H1 (cell line): ENCODE measurements at places on chromosomes 12 and 14. TPM values are rescaled to one million over a fixed set of nuclear protein-coding genes. Genes with fewer than 3 reads are reported as not detected.

GYS2 gene
- not detected in 2 replicates for total RNA-seq

IRAK4 gene
- 5.8 and 7.7 TPM in 2 replicates for total RNA-seq

HOTAIR gene
- total RNA-seq: not detected in 2 replicates

RDH12 gene
- 1.1 and 1.2 TPM in 2 replicates for total RNA-seq

TOMM20L gene
- total RNA-seq: not detected in 2 replicates

DNAJC22 gene
- total RNA-seq: 0.13 and 0.39 TPM in 2 replicates

KRT78 gene
- not detected in 2 replicates for total RNA-seq

SIX6 gene
- total RNA-seq: not detected in 2 replicates

PSMA6 gene
- total RNA-seq: 213 and 238 TPM in 2 replicates

TMEM260 gene
- total RNA-seq: 15.2 and 16.8 TPM in 2 replicates

NGB gene
- total RNA-seq: 0.30 and 0.55 TPM in 2 replicates

KSR2 gene
- 2.1 and 2.2 TPM in 2 replicates for total RNA-seq

KLRB1 gene
- total RNA-seq: not detected in 2 replicates

TMEM116 gene
- total RNA-seq: 8.1 and 8.9 TPM in 2 replicates

NTS gene
- 32.6 and 36.6 TPM in 2 replicates for total RNA-seq

DNA sequence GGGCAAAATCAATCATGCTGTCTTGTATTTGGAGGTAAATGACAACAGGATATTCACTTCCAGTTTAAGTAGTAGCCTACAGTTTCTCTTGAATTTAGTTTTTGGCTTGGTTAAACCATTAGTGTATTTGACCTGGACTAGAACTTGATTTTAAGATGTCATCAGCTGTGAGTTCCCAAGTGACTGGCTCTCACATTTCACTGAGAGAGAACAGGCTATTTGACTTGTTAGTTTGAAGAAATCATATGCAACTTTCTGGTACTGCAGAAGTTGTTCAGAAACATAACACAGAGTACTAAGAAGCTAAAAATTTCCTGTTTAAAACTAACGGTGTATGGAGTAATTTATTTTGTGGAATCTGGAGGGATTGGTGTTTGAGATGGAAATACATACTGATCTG, 22.3 kb downstream of the MNAT1 start:
- DNase-seq: no peak

GRCh38 chr12:22256041-22256441, 78.5 kb downstream of the ST8SIA1 start:
- DNase-seq: no peak

DNA sequence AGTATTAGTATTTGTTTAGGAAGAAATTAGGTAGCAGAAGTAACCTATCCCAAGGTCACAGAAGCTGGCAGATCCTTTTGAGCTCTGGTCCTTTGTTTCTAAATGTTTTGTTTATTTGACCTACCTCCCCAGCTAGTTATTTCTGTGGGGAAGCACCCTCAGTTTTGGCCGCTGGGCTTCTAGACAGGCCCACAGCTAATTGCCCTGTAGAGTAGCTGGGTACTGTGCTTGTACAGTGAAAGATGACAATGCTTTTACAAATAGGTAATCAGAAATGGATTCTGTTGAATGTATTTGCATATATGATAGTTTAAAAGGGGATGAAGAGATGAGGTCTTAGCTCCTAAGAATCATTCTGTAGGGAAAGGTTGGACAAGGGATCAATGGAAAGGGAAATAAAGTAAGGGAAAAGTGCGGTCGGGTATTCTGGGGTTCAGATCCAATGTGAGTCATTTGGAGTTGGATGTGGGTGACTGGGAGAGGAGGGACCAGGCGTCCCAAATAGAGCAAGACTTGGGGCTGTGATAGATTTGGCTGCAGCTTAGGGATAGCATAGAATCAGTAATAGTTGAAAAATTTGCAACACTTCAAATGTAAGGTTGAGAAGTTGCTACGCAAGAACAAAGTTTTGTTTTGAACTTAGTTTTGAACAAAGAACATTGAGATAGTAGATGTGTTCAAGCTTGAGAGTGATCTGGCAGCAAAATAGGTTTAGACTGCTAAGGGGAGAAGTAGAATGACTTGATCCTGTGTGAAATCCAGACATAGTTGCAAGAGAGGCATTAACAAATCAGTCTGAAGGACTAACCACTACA, 3.6 kb downstream of the NUDT4 start:
- no peak for DNase-seq

GRCh38 chr12:131615326-131616042, 95.4 kb upstream of the SFSWAP start:
- DNase-seq: no peak

GRCh38 chr14:102789349-102789748, 12.1 kb downstream of the TRAF3 start:
- DNase-seq: no peak

DNA sequence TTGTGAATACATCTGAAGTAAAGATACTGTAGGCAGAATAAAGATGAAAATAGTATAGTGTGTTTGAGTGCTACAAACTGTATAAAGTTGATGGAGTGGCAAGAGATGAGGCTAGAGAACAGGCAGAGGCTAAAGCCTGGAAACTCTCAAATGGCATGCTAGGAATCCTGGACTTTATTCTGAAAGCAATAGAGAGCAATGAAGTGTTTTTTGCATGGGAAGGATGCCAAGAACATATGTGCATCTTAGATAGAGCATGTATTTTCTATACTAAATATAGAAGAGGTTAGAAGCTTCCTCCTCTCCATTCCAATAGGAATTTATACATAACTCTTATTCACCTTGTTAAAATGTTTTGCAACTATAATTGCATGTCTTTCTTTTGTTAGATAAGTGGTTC, 86.3 kb upstream of the TMTC2 start:
- no peak for DNase-seq

DNA sequence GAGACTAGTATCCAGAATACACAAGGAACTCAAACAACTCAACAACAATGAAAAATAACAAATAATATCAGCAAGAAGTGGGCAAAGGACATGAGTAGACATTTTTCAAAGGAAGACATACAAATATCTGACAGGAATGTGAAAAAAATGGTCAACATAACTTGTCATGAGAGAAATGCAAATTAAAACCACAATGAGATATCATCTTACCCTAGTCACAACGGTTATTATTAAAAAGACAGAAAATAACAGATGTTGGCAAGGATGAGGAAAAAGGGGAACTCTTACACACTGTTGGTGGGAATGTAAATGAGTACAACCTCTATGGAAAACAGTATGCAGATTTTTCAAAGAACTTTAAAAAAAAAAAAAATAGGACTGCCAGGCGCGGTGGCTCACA, 20.4 kb downstream of the VWF start:
- no peak for DNase-seq

DNA sequence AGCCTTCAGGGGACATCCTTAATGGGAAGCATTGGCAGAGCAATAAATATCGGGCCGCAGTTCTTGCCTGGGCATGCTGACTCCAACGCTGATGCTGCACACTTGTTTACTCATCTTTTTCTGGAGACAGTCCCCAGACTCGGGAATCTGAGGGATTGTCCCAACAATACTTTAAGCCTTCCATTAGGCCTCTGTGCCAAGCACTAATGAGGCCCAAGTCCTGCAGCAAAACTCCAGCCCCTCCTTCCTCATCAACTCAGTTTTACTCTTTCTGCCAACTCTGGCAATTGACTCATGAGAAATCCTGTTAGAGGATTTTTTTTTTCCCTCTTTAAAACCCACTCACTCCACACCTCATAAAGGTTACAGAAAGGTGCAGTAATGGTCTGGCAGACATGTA, 233.4 kb upstream of the PELI2 start:
- DNase-seq: no peak

DNA sequence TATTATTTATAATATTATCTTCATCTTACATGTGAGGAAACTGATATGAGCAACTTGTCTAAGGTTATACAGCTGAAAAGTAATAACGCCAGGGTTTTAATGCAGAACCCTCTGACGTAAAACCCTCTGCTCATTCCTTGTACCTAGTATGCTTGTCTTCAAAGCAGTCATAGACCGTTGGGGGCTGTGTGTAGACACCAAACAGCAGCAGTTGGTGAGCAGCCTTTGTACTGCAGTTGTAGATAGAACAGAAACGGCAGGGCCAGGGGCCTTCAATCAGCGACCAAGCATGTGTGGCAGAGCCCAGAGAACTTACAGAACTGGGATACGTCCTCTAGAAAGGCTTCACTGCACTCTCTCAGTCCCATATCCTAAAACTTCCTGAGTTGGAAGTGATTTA, 28.1 kb downstream of the EVL start:
- no peak for DNase-seq

DNA sequence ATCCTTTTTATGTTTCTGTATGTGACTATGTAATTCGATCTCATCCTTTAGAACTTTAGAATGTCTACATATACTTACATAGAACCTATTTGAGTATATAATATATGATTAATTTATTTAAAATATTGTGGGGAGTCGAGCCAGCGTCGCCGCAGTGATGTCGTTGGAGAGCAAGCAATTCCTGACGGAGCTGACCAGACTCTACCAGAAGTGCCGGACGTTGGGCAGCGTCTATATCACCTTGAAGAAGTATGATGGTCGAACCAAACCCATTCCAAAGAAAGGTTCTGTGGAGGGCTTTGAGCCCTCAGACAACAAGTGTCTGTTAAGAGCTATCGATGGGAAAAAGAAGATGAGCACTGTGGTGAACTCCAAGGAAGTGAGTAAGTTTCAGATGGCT, 6.4 kb upstream of the CD27 start:
- DNase-seq: no peak

DNA sequence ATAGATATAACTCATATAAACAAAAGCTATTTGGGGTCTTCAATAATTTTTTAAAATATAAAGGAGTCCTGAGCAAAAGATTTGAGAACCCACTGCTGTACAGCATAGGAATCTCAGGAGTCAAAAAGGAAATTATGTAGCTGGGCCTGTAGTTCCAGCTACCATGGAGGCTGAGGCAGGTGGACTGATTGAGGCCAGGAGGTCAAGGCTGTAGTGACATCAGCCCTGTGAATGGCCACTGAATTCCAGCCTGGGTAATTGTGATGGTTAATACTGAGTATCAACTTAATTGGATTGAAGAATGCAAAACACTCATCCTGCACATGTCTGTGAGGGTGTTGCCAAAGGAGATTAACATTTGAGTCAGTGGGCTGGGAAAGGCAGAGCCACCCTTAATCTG, 10.5 kb downstream of the CERS5 start:
- DNase-seq: no peak

GRCh38 chr12:26338586-26339572, 143.5 kb downstream of the SSPN start:
- DNase-seq: no peak

- no peak for DNase-seq
These were observed 145.2 kb upstream of the BTG1 start for GRCh38 chr12:92290886-92291285.

DNA sequence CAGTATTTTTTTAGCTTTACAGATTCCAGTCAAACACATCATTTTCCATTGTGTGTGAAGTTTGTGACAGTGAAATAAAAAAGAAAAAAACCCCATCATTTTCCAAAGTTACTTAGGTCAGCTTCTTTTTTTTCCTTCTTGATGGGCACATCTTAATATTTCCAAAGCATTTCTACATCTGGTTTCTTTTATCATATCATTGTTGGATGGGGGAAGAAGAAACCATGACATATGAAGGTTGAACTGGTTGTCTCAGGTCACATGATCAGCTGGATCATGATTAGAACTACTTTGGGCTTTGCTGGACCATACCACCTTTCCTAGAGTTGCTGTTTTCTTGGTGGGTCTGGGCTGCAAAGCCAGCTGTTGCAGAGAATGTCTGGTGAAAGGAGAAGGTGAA, 59.8 kb downstream of the FOS start:
- no peak for DNase-seq

DNA sequence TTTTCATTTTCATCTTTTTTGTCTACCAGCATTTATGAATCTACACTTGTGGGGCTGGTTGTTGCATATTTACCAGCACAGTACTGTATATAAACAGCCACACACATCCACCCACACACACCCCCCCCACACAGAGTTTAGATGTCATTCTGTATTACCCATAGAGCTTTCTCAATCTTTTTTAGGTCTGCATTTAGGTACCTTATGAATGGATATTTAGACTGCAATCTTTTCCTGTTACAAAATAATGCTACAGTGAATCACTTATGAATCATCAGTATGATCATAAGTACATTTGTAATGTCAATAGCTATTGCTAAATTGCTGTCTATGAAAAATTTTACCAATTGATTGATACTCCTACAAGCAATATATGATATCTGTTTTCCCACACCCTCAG, 67.3 kb upstream of the STK38L start:
- DNase-seq: no peak

DNA sequence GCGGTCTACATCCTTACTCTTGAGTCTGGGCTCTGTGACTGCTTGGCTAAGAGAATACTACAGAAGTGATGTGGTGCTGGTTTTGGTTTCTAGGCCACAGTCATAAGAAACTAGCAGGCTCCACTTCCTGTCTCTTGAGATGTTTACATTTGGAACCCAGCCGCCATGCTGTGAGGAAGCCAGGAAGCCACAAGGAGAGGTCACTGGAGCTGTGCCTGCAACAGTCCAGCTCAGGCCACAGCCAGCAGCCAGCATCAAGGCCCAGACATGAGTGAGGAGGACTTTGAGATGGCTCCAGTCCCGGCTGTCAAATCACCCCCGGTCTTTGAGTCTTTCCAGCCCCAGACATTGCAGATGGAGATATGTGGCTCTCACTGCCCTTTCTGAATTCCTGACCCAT, 12.9 kb upstream of the FAM181A start:
- no peak for DNase-seq

GRCh38 chr12:107801150-107801549, 26.6 kb downstream of the ASCL4 start:
- no peak for DNase-seq

DNA sequence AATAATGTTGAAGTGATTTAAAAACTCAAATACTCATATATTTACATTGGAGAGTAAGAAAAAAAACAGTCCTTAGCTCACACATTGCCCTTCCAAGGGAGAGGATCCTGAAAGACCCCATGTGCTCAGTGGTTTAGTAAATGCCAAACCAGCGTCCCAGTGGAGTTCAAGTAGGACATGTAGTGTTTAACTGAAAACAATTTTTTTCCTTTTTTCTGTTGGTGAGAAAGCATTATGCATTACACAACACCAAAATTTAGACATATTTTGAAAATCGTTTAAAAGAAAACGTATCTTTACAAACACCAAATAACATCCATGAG, 33.6 kb downstream of the UBR7 start:
- DNase-seq: no peak
